ENCODE measurements at places on chromosomes 7 and 10.
A peak's percentile ranks its signal among the peaks of the same experiment; 100 is the strongest.

DNA sequence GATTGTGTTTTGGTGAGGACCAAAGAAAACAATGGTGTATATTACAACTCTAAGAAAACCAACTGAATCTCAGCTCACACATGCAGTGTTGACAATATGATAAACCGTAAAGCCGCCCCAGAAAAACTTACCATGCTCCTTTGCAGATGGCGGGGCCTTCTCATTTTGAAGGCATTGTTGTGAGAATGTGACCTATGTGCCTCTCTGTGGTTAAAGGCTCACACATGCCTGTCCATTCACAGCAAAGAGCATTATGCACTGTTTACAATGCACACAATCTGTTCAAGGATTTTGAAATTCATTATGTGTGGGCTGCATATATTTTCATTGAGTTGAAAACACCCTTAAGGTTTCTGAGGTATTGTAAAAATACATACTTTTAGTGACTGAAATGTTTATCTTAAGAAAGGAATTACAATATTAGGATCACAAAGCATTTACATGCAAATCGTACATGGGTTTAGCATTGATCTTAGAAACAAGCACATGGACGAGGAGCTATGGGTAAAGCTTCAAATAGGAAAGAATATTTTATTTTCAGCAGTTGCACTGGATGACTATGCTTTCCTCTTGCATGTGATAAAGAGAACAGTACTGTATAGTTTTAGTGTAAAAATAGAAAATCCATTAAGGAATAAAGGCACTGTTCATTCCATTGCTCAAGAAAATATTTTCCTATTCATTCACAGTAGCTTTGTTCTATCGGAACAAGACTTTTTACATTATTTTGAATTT, 334.3 kb downstream of the ARL4A start:
- DNase-seq = no peak

- no peak for DNase-seq
Measured at GRCh38 chr7:49630513-49630912, 142.9 kb upstream of the VWC2 start.

- DNase-seq = no peak
Measured at GRCh38 chr7:40232242-40232893, 97.6 kb downstream of the SUGCT start.

DNA sequence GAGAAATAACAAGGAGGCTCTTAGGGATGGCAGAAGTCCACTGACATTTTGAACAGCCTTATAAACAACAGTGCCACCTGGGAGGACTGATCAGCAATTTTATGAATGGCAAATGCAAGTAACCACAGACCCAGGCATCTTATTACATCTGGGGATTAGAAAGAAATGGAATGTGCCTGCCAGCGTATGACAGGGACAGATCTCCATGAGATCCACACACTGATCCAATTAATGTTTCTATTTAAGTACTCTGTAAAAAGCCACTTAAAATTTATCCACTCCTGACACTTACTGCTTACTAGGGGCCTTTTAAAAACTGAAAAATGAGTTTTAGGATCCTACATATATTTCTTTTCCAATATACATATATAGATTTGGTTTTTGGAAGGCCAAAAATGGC, 28.6 kb downstream of the PARD3 start:
- no peak for DNase-seq

DNA sequence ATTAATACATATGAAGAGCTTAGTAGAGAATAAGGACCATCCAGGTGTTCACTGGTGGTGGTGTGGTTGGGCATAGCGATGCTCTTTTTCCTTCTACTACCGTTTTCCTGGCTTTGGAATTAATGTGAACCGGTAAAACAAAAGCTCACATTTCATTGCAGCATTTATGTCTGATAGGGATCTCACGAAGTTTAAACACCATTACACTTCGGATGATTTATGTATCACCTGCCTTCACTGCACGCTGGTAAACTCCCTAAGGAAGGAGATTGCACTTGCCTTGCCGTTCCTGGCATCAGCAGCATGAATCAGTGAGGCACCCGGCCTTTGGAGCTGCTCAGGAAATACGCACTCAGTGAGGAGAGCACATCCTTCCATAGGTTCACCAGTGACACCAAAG, 47.5 kb downstream of the WIPF3 start:
- DNase-seq = no peak

GRCh38 chr10:84333864-84334451, 5.6 kb downstream of the CCSER2 start:
- peak; percentile 83 for DNase-seq

DNA sequence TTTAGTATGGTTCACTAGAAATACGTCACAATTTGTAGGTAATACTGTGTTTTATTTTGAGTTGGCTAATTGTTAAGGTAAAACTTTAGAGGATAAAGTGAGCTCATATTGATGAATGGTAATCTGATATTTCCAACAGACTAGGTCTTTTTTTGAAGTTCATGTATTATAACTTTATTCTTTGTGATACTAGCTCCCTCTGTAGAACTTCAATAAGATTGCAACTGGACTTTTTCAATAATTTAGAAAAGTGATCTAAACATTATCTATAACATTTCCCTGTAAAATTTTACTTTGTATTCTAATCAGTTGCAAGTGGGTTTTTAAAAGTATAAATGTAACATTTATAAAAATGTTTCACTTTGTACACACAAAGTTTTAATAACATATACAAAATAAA, 83.5 kb downstream of the ADK start:
- no peak for DNase-seq

DNA sequence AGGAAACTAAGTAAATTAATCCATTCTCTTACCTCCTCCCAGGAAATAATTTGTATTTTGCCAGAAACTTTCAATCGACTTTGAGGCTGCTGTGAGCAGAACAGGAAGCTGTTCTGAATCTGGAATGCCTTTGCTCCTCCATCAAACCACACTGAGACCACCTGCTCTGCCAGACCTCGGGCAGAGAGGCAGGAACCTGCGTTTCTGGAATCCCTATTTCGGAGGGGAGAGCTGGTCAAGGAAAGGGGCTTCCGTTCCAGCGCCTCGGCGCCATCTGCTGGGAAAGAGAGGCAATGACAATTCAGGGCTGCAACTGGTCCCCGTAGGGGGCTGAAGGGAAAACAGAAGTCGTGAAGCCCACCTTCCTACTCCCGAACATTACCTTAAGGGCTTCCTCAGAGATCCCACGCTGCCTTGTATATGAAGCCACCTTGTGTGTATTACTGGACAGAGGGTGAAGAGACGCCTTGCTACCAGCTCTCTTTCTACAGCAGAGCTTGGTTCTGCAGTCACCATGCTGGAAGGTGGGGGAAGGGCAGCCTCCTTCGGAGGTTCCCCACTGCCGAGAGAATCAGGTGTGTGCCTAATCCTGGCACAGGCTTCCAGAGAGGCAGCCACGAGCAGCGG, 31.2 kb downstream of the ZNF467 start:
- peak; percentile 41 for DNase-seq

DNA sequence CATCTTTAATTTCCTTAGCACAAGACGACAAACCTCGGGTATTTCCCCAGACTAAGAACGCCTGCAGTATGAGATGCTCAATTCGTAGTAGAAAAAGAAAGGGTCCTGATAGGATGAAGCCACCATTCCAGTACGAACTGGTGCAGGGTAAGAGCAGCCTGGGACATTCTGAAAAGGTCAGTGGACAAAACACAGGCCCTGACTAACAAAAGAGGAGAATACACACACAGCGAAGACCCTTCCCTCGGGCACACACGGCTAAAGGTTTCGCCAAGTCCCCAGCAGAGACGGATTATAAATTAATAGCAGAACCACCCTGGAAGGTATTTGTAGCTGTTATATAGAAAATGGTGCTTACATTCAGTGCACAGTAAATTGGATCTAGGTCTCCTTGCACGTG, 137.6 kb downstream of the SKIDA1 start:
- no peak for DNase-seq

GRCh38 chr10:71833451-71834342, 17.4 kb downstream of the PSAP start:
- DNase-seq = no peak

DNA sequence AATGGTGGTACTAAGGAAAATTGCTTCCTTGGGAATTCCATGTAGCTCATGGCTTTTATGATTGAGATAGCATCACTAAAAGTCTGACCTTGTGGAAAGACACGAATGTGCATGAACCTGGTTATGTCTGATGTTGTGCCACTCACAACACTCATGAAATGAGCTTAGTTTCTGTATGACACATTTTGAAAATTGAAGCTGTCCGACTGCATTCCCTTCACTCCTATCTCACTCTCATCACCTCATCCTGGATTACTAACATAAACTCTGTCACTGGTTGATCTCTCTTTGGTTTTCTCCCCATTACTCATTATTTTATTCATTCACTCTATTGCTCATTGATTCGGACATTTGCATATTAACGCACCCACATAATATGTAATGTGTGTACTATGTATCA, 190.0 kb upstream of the VWC2 start:
- DNase-seq = no peak

DNA sequence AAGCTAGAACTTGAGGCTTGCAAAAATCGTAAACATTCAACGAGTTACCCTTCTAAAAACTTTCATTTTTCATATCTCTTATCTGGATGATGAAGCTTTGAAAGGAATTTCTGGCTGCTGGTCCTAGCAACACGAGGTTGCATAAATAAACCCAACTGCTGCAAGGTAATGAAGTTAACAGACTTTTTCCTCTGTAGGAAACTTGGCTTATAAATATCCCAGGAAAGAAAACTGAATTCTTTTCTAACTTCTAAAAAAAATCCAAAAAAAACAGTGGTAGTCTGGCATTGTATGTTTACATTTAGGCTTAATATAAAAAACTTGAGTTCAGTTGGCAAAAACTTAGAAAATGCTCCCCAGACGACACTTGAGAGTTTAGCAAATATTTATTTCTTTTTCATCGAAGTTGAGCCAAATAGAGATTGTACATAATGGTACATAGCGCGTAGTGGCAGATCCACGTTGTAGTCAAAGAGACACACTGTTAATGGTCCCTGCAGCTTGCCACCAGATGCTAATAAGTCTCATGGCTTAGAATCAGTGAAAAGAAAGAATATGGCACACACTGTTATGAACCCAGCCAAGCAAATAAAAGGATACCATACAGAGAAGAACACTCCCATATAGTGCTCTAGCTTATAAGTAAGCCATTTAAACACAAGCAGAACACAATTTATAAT, 200.3 kb upstream of the PCLO start:
- no peak for DNase-seq

- no peak for DNase-seq
Measured at GRCh38 chr7:132190683-132191082, 385.6 kb downstream of the PLXNA4 start.

- DNase-seq = no peak
Measured at GRCh38 chr7:28166982-28167715, 13.4 kb downstream of the JAZF1 start.

- DNase-seq = no peak
Measured at GRCh38 chr10:26491276-26491675, 53.1 kb downstream of the APBB1IP start.

GRCh38 chr7:128887169-128888038, 23.1 kb downstream of the KCP start:
- no peak for DNase-seq

DNA sequence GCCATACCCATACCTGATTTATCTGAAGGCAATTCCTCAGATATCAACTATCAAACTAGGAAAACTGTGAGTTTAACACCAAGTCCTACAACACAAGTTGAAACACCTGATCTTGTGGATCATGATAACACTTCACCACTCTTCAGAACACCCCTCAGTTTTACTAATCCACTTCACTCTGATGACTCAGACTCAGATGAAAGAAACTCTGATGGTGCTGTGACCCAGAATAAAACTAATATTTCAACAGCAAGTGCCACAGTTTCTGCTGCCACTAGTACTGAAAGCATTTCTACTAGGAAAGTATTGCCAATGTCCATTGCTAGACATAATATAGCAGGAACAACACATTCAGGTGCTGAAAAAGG, 69.0 kb upstream of the RSBN1L start:
- DNase-seq = no peak

- DNase-seq = no peak
Measured at GRCh38 chr10:49831352-49832035, 69.4 kb upstream of the OGDHL start.

- no peak for DNase-seq
Measured at GRCh38 chr10:125521721-125522680, 161.0 kb downstream of the TEX36 start.

DNA sequence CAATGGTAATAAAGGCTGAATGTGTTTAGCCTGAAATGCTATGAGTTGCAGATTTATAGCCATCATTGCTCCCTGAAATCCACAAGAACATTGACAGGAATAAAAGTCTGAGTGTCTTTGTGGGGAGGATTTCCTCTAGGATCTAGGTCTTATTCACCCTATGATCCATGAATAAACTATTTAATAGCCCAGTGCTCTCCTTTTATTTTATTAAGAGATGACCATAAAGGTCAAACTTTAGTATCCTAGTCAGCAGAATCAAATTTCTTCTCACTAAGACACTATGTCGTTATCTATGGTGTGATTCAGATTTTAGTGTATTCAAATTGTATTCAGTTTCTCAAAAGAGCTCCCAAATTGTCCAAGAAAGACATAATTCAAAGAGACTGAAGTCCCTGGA, 67.8 kb upstream of the AKR1E2 start:
- DNase-seq = no peak

- DNase-seq = no peak
Measured at GRCh38 chr10:35135861-35136260, 9.2 kb downstream of the CREM start.

DNA sequence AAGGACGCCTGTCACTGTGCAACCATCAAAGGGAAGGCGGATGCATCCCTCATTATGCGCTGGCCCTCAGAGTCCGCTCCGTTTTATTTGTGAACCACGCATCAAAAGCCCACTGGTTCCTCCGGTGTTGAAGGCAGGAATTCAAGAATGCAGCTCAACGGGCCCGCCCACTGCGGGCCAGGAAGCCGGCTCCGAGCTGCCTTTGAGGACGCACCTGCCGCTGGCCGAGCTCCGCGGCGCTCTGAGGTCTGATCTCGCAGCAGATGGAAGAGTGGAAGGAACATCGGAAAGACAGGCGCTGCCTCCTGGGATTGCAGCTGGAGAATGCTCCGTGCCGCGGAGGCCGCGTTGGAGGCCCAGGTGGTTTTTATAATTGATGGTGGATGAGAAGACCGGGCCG, 56.9 kb upstream of the ADGRA1 start:
- no peak for DNase-seq

GRCh38 chr7:137661634-137662033, 185.1 kb downstream of the DGKI start:
- DNase-seq = no peak

DNA sequence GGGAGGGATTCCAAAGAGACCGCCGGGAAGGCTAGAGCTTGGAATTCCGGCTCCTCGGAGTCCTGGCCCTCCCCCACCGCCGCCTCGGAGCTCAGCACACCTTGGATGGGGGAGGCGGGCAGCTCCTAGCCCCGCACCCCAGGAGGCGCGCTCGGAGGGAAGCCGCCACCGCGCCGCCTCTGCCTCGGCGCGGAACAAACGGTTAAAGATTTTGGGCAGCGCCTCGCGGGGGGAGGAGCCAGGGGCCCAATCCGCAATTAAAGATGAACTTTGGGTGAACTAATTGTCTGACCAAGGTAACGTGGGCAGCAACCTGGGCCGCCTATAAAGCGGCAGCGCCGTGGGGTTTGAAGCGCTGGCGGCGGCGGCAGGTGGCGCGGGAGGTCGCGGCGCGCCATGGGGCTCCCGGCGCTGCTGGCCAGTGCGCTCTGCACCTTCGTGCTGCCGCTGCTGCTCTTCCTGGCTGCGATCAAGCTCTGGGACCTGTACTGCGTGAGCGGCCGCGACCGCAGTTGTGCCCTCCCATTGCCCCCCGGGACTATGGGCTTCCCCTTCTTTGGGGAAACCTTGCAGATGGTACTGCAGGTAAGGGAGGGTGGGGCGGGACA, at the start of gene CYP26A1:
CYP26A1 (plus strand) TSS at position 355 of the 608 bp plus-strand sequence; CDS start at position 397, 42 bp downstream.
- DNase-seq = no peak
